ENCODE measurements at places on chromosomes 6 and 20.

GRCh38 chr6:33672808-33673207 lies 38.7 kb downstream of the UQCC2 start:
- no peak for DNase-seq

GRCh38 chr6:91718198-91718597 lies 1131.3 kb upstream of the MAP3K7 start:
- DNase-seq = no peak

- no peak for DNase-seq
Observed at GRCh38 chr6:86825436-86825835, 111.9 kb upstream of the HTR1E start.

DNA sequence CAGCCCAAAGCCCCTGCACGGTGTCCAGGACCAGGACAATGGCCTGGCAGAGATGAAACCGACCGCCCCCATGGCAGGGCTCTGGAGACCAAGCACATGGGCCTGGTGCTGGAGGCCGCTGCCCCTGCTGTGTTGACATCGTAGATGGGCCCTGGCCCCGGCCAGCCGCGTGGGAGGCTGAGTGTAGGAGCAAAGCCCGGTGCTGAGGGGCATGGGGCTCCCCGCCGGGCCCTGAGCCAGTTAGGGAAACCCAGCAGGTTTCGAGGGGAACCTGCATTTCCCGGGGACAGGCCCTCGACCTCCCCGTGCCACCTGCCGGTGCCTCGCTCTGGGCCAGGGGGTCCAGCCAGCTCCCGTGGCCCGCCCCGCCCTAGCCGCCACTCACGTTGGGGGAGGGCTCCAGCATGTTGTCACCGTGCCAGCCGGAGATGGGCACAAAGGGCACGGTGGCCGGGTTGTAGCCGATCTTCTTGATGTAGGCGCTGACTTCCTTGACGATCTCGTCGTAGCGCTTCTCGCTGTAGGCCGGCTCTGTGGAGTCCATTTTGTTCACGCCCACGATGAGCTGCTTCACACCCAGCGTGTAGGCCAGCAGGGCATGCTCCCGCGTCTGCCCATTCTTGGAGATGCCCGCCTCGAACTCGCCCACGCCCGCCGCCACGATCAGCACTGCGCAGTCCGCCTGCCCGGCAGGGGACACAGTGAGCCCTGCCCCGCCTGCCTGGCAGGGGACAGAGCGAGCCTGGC lies 4.3 kb downstream of the EEF1A2 start:
- DNase-seq = peak; percentile 21

DNA sequence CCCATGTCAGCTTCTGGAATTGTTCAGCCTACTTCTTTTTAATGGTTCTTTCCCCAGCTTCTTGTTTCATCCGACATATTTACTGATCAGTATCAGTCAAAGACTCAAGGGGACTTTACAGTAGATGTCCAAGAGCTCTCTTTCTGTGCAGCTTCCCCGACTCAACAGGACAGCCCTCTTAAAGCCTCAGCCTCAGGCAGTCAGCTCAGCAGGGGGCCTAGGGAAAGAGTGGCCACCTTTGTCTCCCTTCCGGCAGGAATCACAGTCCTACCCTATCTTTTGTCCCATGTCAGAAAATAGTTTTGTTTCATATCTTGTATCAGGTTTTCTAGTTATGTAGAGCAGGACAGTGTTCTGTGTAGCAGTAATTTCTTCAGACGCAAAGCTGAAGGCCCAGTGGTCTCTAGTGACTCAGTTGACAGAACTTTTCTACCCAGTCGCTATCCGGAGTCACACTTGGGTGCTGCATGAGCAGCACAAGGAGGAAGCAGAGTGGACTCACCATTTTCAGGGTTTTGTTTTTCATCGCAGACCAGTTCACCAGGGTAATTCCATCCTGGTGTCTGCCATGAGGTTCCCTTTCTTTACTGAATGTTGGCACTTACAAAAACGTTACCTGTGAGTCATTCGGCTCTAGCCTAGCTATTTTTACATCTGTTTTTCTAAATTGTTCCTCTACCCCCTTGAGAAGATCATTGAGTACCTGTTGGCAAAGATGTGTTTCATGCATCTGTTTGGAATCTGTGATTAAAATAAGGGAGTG lies 47.7 kb downstream of the SPATA2 start:
- DNase-seq = no peak

DNA sequence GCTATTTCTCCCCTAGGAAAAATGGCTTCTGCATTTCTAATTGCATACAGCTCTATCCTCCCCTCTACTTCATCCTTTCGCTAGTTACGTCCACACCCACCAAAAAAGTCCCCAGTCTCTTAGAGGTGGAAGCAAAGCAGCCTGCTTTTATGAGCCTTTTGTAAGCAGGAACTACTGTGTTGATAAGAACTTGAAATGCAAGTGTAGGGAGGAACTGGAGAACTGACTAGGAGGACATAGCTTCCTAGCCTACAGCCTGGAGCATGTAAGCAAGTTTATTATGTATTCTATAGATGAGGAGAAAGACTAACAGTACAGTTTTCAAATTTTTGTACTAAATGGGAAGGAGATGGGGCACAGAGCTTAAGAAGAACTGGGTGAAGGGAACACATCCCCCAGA lies 10.3 kb downstream of the ARHGAP18 start:
- DNase-seq = no peak

GRCh38 chr20:542777-543368 lies 717 bp downstream of the CSNK2A1 start:
- DNase-seq = peak; percentile 70

GRCh38 chr6:2204272-2204671 lies 41.1 kb downstream of the GMDS start:
- DNase-seq = no peak

DNA sequence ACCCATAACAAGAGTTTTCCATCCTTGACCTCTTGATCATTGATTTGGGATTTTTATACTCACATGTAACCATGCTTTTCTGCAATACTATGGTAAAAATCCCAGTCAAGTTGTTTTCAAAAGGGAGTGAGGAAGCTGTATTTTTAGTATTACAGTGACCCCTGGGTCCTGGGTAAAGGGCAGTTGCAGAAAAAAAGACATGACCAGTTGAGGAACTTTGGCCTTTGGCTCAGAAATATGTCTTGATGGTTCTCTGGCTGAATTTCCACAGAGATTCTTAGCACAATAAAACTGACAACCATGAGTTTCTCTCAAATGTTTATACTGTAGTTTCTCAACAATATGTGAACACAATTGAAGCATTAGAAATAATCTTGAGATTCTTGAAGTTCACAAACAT lies 28.6 kb upstream of the PRL start:
- DNase-seq = no peak

GRCh38 chr6:154488802-154489437 lies 21.6 kb downstream of the CNKSR3 start:
- no peak for DNase-seq

- no peak for DNase-seq
Observed at GRCh38 chr6:20148433-20148832, 63.8 kb downstream of the MBOAT1 start.

DNA sequence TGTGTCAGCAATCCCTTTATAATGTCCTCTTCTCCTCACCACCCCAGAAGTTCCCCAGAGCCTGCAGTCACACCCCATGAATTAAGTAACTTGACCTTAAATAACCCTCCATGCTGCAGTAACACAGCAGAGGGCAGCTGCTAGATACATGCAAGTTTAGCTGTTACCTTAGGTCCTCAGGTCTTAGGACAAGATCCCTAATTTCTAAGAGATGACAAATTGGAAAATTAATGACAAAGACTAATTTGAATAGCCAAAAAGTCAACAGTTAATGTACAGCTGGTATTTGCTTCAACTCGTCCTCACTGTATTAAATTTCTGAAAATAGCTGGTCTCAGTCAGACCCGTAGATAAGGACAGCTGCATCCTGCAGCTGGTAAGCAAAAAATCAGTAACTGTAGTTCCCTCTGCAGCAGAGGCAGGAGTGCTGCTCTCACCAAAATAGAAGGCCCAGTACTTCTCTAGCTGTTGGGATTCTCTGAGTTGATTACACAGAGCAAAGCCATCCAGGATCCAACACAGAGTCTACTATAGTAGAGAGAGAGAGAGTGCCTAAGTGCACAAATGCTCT lies 62.4 kb downstream of the TNFRSF21 start:
- no peak for DNase-seq

- no peak for DNase-seq
Observed at GRCh38 chr20:61810738-61811135, 254.9 kb downstream of the TAF4 start.

DNA sequence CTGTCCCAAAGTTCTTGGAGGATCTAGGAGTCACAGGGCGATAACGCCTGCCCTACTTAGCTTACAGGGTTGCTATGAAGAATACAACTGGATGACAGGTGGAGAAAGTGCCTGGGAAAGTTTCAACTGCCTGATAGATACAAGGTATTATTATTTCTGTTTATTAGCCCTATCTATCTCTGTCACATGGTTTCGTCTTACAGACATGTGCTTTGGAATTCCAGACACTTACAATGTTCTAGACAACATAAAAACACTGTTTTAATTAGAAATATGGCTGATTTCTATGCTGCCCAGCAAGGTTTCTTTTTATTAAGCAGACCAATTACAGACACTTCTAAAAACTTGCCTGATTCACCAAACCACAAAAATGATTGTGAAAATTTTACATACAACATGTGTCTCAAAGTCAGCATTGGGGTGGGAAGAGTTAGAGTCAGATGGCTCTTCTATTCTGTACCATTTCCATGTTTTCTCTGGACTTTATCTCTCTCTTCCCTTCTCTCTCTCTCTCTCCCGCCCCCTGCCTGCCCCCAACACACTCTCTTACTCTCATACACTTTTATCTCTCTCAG lies 50.0 kb downstream of the GJA10 start:
- DNase-seq = no peak

GRCh38 chr6:124995645-124996325 lies 33.5 kb downstream of the RNF217 start:
- no peak for DNase-seq

DNA sequence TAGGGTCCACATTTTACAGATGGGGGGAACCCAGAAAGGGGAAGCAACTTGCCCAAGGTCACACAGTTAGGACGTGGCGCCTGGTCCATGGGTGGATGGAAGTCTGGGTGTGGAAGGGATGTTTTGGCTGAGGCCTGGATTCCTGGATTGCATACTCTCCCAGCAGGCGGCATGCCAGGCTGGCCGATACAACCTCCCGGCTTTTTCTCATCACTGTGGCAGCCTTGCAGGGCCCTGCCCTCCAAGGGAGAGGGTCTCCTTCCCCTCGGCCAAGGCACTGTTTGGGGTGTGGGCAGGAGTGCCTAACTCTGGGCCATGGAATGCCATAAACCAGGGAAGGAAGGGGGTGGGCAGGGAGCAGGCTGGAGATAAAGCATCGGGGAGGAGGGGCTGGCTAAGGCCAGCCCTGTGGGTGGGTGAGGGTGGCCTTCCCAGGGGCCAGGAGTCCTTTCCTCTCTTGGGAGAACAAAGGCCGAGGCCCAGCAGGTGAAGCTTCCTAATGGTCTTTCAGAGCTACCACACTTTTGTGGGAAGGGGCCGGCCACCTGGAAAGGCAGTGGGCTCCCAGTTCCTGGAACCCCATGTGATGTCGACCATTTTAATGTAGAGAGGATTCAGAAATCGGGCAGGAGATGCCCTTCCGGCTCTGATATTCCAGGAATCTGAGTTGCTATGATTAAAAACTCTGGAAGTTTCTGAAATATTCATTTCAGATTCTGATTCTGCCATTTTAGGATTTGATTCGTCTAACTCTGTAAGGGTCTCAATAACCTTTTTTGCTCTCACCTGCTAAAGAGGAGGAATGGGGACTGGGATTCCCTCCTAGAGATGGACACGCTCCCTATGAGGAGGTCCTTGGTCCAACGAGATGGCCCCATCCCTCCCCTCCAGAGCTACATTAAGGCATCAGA lies 4.2 kb downstream of the FOXS1 start:
- no peak for DNase-seq

GRCh38 chr6:14369717-14370116 lies 252.1 kb downstream of the CD83 start:
- no peak for DNase-seq

- no peak for DNase-seq
Observed at GRCh38 chr6:45829873-45830272, 185.8 kb downstream of the CLIC5 start.

- no peak for DNase-seq
Observed at GRCh38 chr20:58621906-58622548, 29.1 kb upstream of the STX16 start.

- DNase-seq = no peak
Observed at GRCh38 chr6:125375821-125376220, 74.1 kb upstream of the HDDC2 start.

- DNase-seq = no peak
Observed at GRCh38 chr6:1634081-1634480, 24.4 kb downstream of the FOXC1 start.

- DNase-seq = no peak
Observed at GRCh38 chr20:40896814-40897700, 131.6 kb upstream of the TOP1 start.
